ENCODE measurements at places on chromosomes 12 and 14. TPM values are rescaled to one million over a fixed set of nuclear protein-coding genes. Genes with fewer than 3 reads are reported as not detected.
A peak's percentile ranks its signal among the peaks of the same experiment; 100 is the strongest.

Gene BCL2L2
- total RNA-seq = 15.5 TPM

DNA sequence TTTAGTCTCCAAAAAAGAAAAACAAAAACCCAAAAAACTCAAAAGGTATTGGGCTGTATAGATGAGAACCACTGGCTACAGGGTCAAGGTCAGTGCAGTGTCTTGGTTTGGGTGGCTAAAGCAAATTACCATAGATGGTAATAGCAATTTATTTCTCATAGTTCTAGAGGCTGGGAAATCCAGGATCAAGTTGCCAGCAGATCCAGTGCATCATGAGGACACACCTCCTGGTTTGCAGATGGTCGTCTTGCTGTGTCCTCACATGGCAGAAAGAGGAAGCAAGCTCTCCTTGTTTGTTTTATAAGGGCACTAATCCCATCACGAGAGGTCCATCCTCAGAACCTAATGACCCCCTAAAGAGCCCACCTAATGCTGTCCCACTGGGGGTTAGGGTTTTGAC lies 11.2 kb downstream of the COX14 start:
- no peak overlapping the region for H3K4me3 ChIP-seq
- no peaks in the 10 kb centered on the region for H3K36me3 ChIP-seq
- H3K27ac ChIP-seq = 0 out of 2 replicates have a peak overlapping the region, but pooled peaks have one; percentile 34
- no peaks in the 10 kb centered on the region for H3K4me1 ChIP-seq
- H3K27me3 ChIP-seq = no peaks in the 10 kb centered on the region
- DNase-seq = no peak

- H3K4me1 ChIP-seq = no peaks in the 10 kb centered on the region
- DNase-seq = no peak
- H3K4me3 ChIP-seq = no peak overlapping the region
These were observed 185.2 kb downstream of the CRADD start for GRCh38 chr12:93862424-93862823.

Gene BDKRB2
- 0.18 TPM for total RNA-seq

Gene GPR137C
- total RNA-seq = 2.7 TPM

DNA sequence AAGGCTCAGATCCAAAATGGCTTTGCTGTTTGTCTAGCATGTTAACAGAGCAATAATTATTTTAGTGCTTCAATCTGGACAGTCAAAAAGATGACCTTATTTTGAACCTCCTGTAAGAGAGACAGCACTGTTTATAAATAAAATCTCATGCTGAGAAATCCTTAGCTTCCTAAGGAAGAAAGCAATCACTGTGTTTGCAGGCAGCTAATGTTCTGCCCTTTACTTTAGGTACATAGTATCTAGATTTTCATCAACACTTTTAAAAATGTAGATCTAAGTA lies 105.3 kb downstream of the PRKD1 start:
- H3K36me3 ChIP-seq = no peaks in the 10 kb centered on the region
- DNase-seq = no peak
- H3K4me1 ChIP-seq = peaks cover 23% of the 10 kb centered on the region
- H3K27me3 ChIP-seq = no peaks in the 10 kb centered on the region
- H3K27ac ChIP-seq = no peak overlapping the region

Gene SLC25A47
- not detected for total RNA-seq

DNA sequence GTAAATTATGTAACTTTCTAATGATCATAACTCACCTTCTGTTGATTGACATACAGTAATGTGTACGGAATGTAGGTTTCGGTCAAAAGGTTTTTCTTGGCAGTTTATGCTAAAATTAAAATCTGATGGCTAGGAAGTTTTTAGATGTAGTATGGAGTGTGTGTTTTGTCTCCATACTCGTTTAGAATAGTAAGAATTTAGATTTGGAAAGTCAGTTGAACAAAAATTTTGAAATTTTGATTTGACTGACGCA lies 859 bp downstream of the PALS1 start:
- H3K27ac ChIP-seq = peak overlapping the region; percentile 98
- H3K27me3 ChIP-seq = peaks cover 26% of the 10 kb centered on the region
- H3K4me3 ChIP-seq = peak overlapping the region; percentile 89
- no peak for DNase-seq
- no peaks in the 10 kb centered on the region for H3K36me3 ChIP-seq

Gene HVCN1
- total RNA-seq = 8.4 TPM

Gene AKAP3
- total RNA-seq = 1.8 TPM

DNA sequence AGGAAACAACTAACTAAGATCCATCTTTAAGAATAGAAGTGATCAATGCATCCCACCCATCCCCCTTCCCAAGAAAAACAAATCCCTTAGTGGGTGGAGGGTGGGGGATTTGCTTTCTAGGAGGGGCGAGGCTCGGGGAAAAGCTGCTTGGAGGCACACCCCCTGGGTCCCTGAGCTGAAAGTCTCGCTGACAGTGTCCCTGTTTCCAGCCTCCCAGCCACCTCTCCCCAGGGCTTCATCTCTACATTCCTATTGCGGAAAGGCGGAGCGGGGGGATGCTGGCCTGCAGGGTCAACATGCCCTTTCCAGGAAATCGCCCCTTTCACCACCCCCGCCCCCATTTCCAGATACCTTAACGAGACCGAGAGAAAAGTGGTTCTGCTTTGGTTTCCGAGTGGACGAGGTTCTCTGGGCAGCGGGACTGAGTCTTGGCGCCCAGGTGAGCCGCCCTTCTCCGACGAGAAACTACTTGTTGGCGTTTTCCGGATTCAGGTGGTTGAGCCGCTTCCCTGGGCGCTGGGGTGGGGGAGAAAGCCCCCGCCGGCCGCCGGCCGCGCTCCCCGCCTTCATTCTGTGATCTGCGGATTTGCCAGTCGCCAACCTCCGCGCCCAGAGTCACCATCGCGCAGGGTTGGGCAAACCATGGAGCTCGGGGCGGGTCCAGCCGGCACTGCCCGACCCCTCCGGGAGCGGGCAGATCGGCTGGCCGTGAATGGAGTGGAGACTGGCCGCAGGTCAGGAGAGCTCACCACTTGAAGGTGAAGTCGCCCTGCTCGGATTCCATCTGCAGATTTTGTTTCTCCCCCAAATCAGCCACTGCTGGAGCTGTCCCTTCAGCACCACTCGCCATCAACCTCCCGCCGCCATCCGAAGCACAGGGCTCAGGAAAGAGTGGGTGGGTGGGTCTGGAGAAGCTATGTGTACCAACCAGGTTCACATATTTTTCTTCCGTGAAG lies 505 bp downstream of the KCNC2 start:
- peak overlapping the region; percentile 73 for H3K4me3 ChIP-seq
- no peaks in the 10 kb centered on the region for H3K36me3 ChIP-seq
- DNase-seq = peak; percentile 80
- peaks cover 61% of the 10 kb centered on the region for H3K27me3 ChIP-seq

DNA sequence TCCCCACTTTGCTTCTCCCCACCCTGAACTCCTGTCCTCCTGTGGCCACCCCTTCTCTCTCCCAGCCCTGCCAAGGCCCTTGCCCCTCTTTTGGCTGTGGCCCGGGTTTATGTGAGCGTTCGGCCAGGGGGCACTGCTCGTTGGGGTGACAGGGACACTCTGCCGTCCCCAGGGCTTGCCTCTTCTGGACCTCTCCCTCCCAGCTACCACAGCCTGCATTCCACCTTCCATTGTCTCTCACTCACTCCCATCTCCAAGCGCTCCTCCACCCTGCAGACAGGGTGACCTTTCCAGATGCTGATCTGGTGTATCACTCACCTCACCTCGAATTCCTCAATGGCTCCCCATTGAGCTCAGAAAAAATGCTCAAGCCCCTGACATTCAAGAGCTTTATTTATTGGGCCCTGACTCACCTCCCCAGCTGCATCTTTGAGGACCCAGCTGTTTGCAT lies 1.4 kb downstream of the SERPINA9 start:
- H3K27me3 ChIP-seq = peaks cover 7% of the 10 kb centered on the region
- H3K4me3 ChIP-seq = no peak overlapping the region
- no peak overlapping the region for H3K27ac ChIP-seq

DNA sequence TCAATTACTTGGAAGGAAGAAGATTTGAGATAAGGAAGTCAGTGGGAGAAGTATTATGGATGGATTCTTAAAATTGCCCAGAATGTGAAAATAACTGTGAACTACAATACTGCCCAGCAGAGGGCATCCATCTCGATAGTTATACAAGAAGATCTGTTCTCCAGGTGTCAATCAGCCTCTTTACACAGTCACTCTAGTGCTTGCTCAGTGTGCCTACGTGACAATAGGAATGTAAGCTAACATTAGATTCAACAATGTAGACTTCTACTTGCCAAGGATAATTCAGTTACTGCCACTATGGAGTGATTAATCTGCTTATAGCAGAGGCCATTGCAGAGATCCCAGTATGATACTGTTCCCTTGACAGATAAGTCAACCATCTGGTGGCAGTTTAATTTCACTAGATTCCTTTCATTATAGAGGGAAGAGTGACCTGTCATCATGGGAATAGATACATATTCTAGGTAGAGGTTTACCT lies 10.6 kb upstream of the MAP4K5 start:
- H3K27me3 ChIP-seq = no peaks in the 10 kb centered on the region
- no peak for DNase-seq
- no peak overlapping the region for H3K27ac ChIP-seq
- peaks cover 5% of the 10 kb centered on the region for H3K36me3 ChIP-seq

Gene GZMH
- total RNA-seq = not detected

GRCh38 chr14:87676814-87677437 lies 316.1 kb downstream of the GALC start:
- H3K27me3 ChIP-seq = no peaks in the 10 kb centered on the region
- no peak for DNase-seq
- no peak overlapping the region for H3K27ac ChIP-seq
